ENCODE measurements at places on chromosomes 12 and 14.

GRCh38 chr12:104815935-104816334 is 142.2 kb downstream of the SLC41A2 start:
- DNase-seq: no peak

- DNase-seq: no peak
Observed at GRCh38 chr12:118500299-118500698, 123.9 kb downstream of the SUDS3 start.

- DNase-seq: no peak
Observed at GRCh38 chr14:105891631-105892452, 365.5 kb downstream of the TMEM121 start.

- no peak for DNase-seq
Observed at GRCh38 chr12:47087088-47087688, 7.4 kb upstream of the AMIGO2 start.

DNA sequence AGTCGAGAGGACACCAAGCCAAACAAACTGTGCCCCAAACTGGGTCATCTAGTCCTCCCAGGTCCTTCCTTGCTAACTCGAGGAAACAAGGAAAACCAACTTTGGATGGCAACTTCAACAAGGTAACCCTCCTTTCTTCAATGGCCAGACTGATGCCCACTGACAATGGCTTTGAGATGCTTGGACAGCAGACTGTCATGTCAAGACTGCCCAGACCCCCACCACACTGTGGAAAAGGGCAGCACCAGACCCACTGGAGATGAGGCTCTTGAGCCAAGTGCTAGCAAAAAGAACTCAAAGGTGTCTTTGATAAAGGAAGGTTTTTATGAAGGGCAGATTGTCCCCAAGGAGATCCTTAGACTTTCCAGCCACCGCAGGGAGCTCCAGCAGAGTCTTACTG is 9.0 kb upstream of the CDH24 start:
- no peak for DNase-seq

- DNase-seq: no peak
Observed at GRCh38 chr14:103772078-103772712, 56.6 kb downstream of the ZFYVE21 start.

- peak; percentile 11 for DNase-seq
Observed at GRCh38 chr12:80188576-80188975, 89.2 kb downstream of the OTOGL start.

- DNase-seq: peak; percentile 17
Observed at GRCh38 chr12:123763093-123763492, 992 bp downstream of the DNAH10 start.

DNA sequence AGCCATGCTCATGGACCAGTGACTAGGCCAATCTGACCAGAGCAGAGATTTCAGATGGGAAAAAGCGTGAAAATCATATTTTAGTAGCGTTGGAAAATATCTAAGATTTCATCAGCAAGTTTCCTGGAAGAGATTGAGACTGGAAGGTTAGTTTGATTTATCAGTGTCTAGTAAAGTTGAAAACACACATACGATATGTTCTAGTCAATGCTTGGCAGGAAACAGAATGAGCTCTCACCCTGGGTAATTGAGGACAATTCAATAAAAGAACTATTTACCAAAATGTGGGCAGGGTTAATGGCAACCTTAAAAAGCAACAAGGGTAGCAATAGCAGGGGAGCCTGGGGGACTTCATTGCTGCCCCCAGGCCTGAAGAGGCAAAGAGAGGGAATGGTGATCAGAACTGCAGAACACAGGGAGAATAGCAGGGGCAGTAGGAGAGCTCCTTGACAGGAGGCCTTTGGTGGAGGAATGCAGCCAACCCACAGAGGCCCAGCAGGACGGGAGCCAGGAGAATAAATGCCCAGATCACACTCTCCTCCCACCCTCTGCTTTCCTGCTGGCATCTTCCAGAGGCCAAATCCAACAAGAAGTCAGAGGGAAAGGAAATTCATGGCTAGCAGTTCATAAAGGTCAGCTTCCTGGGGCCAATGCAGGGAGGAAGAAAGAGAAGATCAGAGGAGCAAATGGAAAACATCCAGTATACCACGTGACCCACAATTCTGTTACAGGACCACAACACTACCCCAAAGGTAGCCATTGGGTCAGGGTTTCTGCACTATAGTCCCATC is 27.6 kb upstream of the LRP6 start:
- DNase-seq: no peak

DNA sequence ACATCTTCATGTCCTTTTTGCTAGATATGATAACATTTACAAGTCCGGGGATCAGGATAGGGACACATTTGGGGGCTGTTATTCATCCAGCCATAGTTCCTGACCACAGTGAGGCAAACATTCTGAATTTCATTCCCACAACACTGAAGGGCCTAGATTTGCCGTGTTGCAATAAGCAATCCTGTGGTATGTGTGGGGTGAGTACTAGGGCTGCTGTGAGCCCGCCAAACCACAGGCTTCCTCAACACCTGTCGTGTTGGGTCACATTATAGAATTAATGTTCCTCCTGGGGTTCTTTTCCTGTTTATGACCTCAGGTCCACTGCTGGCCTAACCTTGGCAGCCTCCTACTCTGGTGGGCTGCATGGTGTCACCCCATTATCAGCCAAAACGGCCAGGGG is 119.2 kb downstream of the TBC1D30 start:
- DNase-seq: no peak

DNA sequence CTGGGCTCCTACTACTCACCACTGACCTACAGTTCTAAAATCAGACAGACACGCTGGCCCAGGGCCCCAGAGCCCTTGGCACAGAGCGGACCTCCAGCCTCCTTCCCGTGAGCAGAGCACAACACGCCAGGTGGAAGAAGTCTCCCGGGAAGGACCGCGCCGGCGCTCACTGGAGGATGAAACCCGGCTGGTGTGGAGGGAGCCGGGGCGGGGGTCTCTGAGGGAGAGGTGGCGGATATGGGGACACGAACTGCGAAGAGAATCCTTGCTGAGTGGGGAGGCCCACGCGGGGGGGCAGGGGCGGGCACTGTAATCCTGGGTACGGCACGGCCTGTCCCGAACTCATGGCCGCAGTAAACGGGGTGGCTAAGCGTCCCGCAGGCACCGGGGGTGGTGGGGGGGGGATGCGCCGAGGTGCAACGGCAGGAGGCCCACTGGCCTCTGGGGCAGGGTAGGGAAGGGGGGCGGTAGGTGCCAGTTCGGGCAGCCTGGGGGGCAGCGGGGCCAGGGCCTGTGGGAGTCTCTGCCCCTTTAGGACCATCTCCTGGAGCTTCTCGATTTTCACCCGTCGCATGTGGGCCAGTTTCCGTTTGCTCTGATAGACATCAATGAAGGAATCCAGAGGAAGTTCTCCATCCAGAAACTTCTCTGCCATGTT is 28.8 kb downstream of the VPS37B start:
- DNase-seq: no peak

DNA sequence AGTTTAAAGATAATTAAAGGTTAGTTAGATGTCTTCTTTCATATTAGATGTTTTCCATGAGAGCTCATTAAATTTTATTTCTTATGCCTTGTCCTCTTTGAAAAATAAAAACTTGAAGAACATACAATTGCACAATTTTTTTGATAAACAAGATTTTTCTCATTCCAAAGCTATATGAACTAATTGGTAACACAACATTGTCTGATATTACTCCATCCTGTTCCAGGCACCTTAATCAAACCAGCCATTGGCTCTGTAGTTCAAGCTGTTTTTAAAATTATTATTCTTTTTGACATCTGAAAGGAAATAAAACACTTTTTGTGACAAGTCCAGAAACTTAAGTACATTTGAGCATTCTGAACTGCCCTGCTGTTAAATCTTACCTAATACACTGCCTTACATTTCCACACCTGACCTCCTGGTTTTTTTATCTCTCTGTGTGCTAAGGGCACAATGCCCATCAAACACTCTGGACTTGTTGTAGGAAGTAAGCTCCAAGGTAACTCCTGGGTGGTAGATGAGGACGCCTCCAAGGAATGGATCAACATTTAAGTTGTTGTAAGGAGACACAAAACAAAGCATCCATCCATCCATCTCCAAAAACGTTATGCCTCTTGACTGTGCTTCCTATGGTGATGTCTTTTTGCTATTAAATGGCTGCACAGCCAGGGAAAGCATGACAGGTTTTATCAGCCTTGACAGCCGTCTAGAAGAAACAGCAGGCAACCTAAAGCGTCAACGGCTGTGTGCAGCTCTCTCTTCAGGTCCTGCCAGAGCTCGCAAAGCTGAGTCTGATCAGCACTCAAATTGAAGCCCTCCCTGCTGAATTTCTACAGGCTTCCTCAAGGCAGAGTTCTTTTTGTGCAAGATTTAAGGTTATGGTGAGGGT is 449.9 kb upstream of the FLRT2 start:
- no peak for DNase-seq

Measured in NCI-H526 (cell line).